Hepatic stellate cell (primary cell): ENCODE measurements at places on chromosomes 13 and 19.

DNA sequence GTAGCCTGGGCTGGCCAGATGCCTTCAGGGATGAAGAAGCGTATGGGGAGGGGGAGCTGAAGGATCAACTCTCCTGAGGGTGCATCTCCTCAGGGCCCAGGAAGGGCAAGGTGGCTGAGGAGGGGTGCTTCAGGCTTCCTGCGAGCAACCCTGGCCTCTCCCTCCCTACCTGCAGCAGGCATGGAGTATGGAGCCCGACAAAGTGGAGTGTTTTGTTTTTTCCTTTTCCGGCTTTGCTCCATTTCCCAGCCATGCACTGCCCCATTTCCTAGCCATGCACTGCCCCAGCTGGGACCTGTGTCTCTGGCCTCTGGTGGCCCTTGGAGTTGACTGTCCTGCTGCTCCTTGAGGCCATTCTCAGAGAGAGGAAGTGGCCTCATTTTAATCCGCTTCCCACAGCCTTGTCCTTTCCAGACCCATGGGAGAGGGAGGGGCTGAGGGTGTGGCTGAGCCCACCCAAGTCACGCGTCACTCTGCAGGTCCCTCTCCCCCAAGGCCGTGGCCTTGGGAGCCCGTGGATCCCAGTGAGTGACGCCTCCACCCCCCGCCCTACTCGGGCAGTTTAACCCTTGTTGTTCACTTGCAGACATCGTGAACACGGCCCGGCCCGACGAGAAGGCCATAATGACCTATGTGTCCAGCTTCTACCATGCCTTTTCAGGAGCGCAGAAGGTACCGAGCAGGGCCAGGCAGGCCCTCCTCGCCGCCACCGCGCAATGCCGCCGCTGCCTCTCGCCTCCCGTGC is 34.4 kb downstream of the CAPN12 start:
- DNase-seq = no peak

GRCh38 chr19:35740108-35740422 is 2.2 kb downstream of the IGFLR1 start:
- no peak for DNase-seq

GRCh38 chr13:105783261-105783660 is 752.2 kb downstream of the EFNB2 start:
- DNase-seq = no peak

GRCh38 chr19:33259539-33259938 is 33.9 kb upstream of the SLC7A10 start:
- no peak for DNase-seq

- DNase-seq = peak; percentile 67
These were observed 6.8 kb upstream of the ZNF283 start for GRCh38 chr19:43820098-43820883.

GRCh38 chr13:96934889-96935489 is 59.3 kb downstream of the OXGR1 start:
- no peak for DNase-seq
